Endothelial cell (in vitro differentiated cells): ENCODE measurements at places on chromosomes 1 and 21.

DNA sequence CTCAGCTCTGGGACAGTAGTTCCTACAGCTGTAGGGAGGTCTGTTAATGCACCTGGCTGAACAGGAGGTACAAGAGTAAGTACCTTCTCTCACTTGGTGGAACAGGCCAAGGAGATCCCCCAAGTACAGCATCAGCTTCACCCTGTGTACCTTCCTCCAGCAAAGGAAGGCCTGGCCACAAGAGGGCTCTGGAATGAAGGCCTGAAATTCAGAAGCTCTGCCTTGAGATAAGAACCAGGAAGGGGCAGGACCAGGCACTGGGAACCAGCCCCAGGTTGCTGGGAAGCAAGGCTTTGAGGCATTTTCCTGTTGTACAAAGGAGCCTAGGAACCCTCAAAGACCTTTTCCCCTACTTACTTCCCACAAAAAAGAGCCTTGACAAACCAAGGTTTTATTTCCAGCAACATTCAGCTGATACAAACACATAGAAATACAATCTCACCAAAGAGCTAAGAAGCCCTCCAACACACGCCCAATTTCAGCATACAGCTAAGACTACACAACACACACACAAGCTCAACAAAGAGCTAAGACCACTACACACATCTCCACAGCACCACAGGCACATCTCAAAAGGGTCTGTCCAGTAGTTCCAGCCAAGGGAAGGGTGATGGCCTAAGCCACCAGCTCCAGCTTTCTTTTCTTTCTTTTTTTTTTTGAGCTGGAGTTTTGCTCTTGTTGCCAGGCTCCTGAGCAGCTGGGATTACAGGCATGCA is 23.5 kb downstream of the F11R start:
- DNase-seq = peak; percentile 71

GRCh38 chr1:218718206-218718605 is 373.1 kb downstream of the TGFB2 start:
- DNase-seq = no peak

GRCh38 chr1:174692313-174692712 is 244.5 kb downstream of the GPR52 start:
- no peak for DNase-seq

GRCh38 chr1:38860454-38860795 is 853 bp upstream of the RRAGC start:
- no peak for DNase-seq

DNA sequence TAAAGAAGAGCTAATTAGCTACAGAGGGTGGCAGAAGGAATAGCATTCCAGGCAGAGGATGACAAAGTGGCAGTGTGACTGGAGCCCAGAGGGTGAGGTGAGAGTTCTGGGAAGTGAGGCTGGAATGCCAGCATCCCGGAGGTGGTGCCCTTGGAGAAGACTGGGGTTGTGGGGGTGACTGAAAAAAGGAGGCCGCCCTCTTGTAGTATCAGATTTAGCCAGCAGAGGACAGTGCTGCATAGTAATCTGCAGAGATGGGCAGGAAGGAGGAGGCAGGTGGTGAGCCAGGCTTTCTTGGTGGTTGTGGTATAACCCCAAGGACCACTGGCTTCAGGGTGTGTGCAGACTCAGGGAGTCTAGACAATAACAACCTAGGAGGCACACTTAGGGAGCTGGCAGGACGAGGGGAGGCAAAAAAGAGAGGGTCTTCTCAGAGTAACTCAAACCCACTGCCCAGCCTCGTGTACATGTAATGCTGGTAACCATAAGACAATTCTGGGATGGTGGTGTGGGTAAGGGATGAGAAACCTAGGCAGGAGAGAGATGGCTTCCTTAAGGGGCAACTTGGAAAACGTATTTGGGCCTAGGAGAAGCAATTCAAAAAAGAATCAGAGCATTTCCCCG is 30.5 kb downstream of the MROH7 start:
- DNase-seq = peak; percentile 76

- DNase-seq = peak; percentile 75
Measured at GRCh38 chr1:156025876-156026275, 5.1 kb upstream of the SSR2 start.

DNA sequence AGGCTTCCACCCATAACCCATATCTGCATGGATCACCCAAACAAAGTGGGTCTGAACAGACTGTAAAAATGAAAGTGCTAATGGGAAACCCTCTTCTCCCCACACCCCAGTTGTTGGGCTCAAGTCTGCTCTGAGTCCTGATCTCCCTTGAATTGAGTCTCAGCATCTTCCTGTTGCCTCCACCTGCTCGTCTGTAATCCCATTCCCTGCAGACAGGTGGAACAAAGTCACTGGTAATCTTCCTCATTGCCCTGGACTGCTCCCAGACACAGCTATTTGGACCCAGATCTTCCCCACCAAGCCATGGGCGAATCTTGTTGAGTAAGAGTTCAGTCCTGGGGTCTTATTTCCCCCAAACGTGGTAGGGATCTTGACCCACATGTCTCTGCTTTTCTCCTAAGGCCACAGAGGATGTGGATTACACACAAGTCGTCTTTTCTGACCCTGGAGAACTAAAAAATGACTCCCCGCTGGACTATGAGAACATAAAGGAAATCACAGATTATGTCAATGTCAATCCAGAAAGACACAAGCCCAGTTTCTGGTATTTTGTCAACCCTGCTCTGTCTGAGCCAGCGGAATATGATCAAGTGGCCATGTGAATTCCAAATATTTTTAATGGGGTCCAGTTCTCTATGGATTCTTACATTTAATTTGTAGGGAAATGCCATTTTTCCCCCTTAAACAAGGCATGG is 15.7 kb downstream of the AVPR1B start:
- no peak for DNase-seq

- no peak for DNase-seq
Measured at GRCh38 chr1:53562981-53563379, 103.8 kb downstream of the DMRTB1 start.

- DNase-seq = no peak
Measured at GRCh38 chr1:10965546-10966226, 46.8 kb upstream of the TARDBP start.

GRCh38 chr1:227219715-227220292 is 98.5 kb downstream of the CDC42BPA start:
- no peak for DNase-seq

- DNase-seq = no peak
Measured at GRCh38 chr1:76587212-76587611, 280.1 kb upstream of the ST6GALNAC5 start.

GRCh38 chr1:171357179-171357578 is 43.2 kb downstream of the FMO4 start:
- DNase-seq = no peak

DNA sequence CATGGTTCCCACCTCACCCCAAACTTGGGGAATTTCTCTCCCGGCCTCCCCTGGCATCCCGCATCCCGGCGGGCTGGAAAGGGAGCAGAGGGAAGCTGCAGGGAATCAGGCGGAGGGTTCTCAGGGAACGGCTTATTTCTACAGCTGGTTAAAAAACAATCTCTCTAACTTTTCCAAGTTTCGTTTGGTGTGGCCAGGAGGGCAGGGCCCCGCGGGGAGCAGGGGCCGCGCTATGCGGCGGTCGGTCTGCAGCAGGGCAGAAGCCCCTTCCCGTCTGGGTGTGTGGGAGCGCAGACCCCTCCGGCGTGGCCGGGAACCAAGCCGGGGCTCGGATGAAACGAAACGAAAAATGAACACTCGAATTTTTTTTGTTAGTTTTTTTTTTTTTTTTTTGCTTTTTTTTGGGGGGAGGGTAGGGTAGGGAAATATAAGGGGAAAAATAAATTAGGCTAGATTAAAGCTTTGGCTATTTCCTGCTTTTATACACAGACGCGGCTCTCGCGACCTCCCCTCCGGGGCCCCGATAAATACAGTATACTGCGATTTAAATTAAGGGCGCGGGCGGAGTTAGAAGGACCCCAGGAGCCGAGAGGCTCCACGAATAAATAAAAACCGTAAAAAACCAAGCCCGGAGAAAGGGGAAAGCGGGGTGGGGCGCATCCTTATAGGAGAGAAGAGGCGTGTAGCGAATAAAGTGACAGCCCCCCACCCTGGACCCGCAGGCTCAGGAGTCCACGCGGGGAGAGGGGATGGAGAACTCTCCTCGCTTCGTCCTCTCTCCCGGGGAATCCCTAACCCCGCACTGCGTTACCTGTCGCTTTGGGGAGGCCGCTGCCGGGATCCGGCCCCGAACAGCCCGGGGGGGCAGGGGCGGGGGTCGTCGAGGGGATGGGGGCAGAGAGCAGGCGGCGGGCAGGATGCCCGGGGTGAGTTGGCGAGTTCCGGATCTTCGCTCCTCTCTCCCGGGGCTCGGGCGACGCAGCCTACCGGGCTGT is 2.1 kb downstream of the POU3F1 start:
- DNase-seq = no peak

GRCh38 chr1:52041551-52042185 is 8.1 kb upstream of the KTI12 start:
- no peak for DNase-seq

GRCh38 chr1:101742509-101742908 is 254.2 kb downstream of the OLFM3 start:
- no peak for DNase-seq

GRCh38 chr1:79353224-79353623 is 346.7 kb upstream of the ADGRL4 start:
- peak; percentile 53 for DNase-seq

GRCh38 chr1:80258659-80259058 is 1252.1 kb upstream of the ADGRL4 start:
- no peak for DNase-seq

DNA sequence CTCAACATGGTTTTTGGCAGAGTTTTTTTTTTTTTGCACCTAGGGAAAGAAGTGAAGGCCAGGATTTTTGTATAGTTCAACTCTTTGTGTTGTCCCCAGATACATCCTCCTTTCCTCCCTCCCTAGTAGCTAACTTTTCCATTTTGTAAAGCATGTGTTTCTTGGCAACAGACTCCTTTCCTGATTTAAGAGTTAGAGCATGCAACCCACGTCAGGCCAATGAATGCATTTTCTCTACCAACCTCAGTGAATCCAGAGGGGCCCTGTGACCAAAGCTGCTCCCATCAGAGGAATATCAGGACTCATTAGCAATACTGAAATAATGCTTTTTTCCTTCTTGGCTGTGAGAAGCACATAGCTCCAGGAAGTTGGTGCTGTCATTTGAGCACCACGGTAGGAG is 287.2 kb downstream of the LMO4 start:
- no peak for DNase-seq

DNA sequence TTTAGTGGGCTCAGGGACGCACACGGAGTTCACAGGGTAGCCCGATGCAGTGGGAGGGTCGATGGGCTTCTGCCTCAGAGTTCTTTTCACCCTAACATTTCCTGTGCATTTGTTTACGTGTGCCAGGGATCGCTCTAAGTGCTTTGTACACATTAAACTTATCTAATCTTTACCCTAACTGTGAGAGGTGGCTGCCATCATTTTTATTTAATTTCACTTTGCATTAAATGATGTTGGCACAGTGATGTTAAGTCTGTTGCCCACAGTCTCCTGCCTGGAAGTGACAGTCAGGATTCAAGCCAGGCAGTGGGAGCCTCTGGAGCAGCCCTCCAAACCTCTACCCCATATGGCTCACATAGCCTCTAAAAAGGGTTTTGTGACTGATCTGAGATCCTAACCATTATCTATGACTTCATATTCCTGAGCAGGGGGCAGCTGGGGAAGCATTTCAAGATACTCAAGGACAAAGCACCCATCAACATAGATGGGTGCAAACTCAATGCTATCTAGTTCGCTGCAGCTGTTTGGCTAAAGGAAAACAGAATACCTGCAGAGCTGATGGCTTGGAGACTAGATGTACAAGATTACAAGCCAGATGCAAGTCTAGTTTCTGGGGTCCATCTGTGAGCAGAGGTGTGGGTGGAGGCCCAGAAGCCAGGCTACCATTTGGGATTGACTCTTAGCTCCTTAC is 303.8 kb downstream of the DISC1 start:
- no peak for DNase-seq

- DNase-seq = peak; percentile 32
Measured at GRCh38 chr1:212916481-212917133, 33.7 kb upstream of the VASH2 start.

DNA sequence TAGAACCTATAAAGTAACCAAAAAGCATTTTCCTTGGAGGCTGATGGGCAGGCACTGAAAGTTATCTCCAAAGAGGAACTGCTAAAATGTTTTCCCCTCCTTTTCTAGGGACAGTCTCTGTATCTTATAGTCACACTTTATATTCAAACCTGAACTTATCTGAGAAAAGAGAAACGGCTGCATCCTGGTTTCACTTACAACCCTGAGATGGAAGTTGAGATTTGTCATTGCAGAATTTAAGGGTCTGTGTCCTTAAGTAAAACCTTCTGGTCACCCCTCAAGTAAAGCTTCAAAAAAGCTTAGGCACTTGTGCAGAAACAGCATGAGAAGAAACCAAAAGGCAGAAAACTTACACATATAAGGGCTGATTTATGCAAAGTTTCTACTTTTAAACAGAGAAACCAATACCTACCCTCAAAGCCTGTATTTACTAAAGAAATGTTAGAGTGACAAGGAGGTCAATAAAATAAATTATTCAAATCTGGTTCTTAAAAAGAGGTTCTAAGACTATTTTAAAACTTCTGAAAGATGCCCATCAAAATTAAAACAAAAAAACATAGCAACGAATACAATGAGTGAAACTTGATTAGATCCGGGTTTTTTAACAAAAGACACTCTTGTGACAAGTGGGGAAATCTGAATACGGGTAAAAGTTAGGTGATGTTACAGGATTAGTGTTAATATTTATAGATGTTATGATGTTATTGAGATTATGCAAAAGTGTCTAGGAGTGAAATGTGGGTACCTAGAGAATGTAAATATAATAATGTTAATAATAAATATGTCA is 9.9 kb downstream of the CD58 start:
- no peak for DNase-seq
